ENCODE measurements at places on chromosomes 7 and 10. TPM values are rescaled to one million over a fixed set of nuclear protein-coding genes. Genes with fewer than 3 reads are reported as not detected.
A peak's percentile ranks its signal among the peaks of the same experiment; 100 is the strongest.

DNA sequence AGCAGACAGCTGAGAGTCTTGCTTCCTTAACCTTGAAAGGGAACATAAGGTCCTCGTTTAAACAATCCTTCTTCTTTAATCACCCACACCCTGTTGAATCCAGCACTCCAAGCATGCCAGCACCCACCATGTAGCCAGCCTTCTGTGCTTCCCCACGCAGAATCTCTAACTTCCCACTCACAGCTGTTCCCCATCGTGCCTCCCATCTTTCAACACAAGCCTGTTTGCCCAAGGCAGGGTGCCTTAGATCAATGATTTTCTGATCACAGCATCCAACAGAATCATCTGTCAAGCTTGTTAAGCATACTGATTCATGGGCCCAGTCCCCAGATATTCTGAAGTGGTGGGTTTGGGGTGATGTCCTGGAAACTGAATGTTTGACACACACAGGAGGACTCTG lies 530.8 kb downstream of the SH2D4B start:
- no peaks in the 10 kb centered on the region for H3K27me3 ChIP-seq
- H3K36me3 ChIP-seq = no peaks in the 10 kb centered on the region
- no peak for DNase-seq

DNA sequence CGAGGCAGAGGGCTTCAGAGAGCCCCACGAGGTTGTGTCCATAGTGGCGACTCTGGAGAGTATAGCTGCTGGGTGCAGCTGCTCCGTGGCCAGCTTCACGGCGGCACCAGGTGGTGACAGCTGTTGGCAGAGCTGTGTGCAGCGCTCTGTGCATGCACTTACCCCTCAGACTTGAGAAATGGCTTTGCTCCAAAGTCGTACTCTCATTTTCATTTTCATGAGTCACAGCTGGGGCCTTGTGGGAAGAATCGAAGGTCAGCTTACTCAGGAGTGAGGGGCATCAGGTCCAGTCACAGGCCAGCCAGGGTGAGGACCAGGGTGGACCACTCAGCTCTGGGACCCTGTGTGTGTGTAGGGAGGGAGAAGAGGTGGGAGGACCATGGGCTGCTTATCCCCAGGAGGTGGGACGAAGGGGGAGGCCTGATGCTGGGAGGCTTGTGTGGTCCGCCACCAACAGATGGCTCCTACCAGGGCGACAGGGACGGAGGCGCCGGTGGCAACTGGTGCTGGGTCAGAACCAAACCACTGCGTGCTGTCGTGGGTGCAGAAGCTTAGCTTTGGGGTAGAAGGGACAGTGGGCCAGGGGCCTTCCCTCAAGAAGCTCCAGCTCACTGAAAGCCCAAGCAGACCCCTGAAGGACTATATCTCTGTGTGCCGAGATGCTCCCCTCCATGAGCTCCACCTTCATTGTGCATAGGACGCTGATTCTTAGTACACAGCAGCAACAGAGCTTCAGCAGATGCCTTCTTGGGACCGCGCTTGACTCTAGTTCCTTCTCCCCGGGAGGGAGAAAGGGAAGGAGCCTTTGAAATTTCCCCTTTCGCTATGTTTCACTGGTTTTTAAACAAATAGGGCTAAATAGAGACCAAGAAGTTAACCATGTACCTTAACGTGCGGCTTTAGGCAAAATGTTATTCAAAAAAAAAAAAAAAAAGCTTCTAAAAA lies 225.0 kb downstream of the CELF2 start:
- H3K27me3 ChIP-seq = peaks cover 10% of the 10 kb centered on the region
- no peaks in the 10 kb centered on the region for H3K4me1 ChIP-seq
- DNase-seq = no peak
- H3K4me3 ChIP-seq = no peak overlapping the region
- no peaks in the 10 kb centered on the region for H3K36me3 ChIP-seq
- H3K27ac ChIP-seq = no peak overlapping the region

DNA sequence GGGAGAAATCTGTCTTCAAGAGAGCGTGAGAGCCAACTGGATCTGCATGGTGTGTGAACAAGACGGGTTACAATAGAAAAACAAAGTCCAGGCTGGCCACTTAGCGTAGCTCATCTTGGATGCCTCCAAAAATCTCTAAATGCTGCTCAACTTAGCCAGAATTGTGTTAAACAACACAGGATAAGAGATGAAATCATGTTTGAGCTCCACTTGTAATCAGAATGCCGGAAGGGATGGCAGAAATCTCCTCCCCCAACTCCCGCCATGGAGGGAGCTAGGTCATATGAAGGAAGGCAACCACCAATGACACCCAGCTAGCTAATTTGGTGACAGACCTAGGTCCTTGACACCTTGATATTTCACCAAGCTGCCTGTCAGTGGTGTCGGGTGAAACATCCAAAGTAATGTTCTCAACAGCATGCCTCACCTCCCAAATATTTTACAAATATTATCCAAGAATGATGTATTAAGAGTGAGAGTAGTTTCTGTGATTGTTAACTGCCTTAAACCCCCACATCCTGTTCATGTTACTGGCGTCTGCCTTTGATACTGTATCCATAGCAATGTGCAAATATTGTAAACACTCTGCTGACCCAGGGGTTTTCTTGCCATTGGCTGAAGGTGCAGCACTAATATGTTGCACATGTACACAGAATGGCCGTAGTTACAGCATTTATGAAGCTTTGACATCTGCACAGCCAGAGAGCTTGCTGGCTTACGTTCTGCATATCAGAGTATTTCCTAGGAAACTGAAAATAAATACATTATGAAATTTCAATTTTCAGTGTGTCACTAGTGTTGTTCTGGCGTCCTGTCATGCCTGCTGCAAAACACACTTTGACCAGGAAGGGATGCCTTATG lies 25.8 kb downstream of the TMEM254 start:
- no peaks in the 10 kb centered on the region for H3K27me3 ChIP-seq
- H3K36me3 ChIP-seq = no peaks in the 10 kb centered on the region
- H3K4me1 ChIP-seq = no peaks in the 10 kb centered on the region
- H3K4me3 ChIP-seq = no peak overlapping the region
- no peak for DNase-seq
- no peak overlapping the region for H3K27ac ChIP-seq

- no peaks in the 10 kb centered on the region for H3K27me3 ChIP-seq
- no peak overlapping the region for H3K4me3 ChIP-seq
- no peak overlapping the region for H3K27ac ChIP-seq
- H3K36me3 ChIP-seq = no peaks in the 10 kb centered on the region
- DNase-seq = no peak
These were observed 2.5 kb downstream of the KAT6B start for GRCh38 chr10:74828946-74829345.

- H3K36me3 ChIP-seq = no peaks in the 10 kb centered on the region
- no peaks in the 10 kb centered on the region for H3K27me3 ChIP-seq
These were observed 62.6 kb upstream of the C1GALT1 start for GRCh38 chr7:7119729-7120128.

Gene C1QL3
- not detected for total RNA-seq

- no peaks in the 10 kb centered on the region for H3K4me1 ChIP-seq
- no peak for DNase-seq
- 0 out of 2 replicates have a peak, but pooled peaks cover 8% of the 10 kb centered on the region for H3K27me3 ChIP-seq
- no peak overlapping the region for H3K27ac ChIP-seq
- no peaks in the 10 kb centered on the region for H3K36me3 ChIP-seq
These were observed 52.9 kb downstream of the ZNF22 start for GRCh38 chr10:45053569-45054100.

DNA sequence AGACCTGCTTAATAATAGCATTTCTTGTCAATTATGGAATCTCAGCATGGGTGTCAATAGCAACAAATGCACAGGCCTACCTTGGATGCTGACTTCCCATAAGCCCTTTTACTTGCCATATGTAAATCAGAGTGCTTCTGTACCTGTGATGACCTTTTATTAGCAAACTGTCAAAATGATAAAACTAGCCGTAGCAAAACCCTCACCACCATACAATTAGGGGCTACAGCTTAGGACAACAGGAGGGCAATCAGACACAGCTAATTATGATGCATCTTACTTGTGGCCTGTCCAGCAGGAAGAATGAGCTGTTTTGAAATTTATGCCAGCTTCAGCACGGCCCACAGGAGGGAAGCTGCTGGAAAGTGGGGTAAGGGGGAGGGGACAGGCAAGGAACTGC lies 201.6 kb downstream of the TAX1BP1 start:
- no peaks in the 10 kb centered on the region for H3K4me1 ChIP-seq
- H3K4me3 ChIP-seq = no peak overlapping the region
- H3K27me3 ChIP-seq = no peaks in the 10 kb centered on the region
- no peak overlapping the region for H3K27ac ChIP-seq

Gene TMEM130
- total RNA-seq = not detected

DNA sequence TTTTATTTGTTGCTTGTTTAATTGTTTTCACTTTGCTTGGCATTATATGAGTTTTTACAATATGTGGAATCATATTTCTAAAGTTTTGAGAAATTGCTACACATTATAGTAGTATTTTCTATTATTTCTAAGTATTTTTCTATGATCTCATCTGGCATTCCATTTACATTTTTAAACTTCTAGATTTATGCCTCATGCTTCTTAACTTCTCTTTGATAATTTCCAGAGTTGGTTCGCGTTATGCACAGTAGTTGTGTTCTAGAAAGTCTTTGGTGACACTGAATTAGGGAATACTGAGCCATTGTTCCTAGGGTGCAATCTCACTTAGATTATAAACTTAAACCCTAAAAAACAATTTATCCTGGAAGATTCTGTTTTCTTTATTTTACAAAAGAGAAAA lies 129.2 kb downstream of the GNAI1 start:
- H3K4me3 ChIP-seq = no peak overlapping the region
- H3K4me1 ChIP-seq = no peaks in the 10 kb centered on the region
- DNase-seq = no peak
- no peaks in the 10 kb centered on the region for H3K27me3 ChIP-seq

GRCh38 chr7:101517304-101517703 lies 111.8 kb downstream of the MYL10 start:
- no peaks in the 10 kb centered on the region for H3K36me3 ChIP-seq
- H3K27ac ChIP-seq = no peak overlapping the region
- no peak overlapping the region for H3K4me3 ChIP-seq

- no peak for DNase-seq
- H3K4me1 ChIP-seq = no peaks in the 10 kb centered on the region
- no peaks in the 10 kb centered on the region for H3K36me3 ChIP-seq
- H3K4me3 ChIP-seq = no peak overlapping the region
- no peak overlapping the region for H3K27ac ChIP-seq
These were observed 72.3 kb upstream of the MGMT start for GRCh38 chr10:129394518-129395328.

DNA sequence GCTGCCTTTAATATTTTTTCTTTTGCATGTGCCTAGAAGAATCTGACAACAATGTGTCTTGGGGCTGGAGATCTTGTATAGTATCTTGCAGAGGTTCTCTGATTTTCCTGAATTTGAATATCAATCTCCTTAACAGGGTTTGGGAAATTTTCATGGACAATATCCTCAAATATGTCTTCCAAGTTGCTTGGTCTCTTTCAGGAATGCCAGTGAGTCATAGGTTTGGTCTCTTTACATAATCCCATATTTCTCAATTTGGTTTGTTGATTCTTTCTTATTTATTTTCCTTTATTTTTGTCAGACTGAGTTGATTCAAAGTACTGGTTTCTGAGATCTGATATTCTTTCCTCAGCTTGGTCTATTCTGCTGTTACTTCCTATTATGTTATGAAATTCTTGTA lies 208.7 kb upstream of the GLI3 start:
- H3K36me3 ChIP-seq = no peaks in the 10 kb centered on the region
- no peak overlapping the region for H3K4me3 ChIP-seq
- H3K27ac ChIP-seq = no peak overlapping the region

- no peaks in the 10 kb centered on the region for H3K27me3 ChIP-seq
- no peak overlapping the region for H3K4me3 ChIP-seq
- no peak overlapping the region for H3K27ac ChIP-seq
- DNase-seq = peak; percentile 51
These were observed 84.8 kb upstream of the COL13A1 start for GRCh38 chr10:69716711-69717560.

- H3K4me1 ChIP-seq = no peaks in the 10 kb centered on the region
- no peak overlapping the region for H3K27ac ChIP-seq
- no peak overlapping the region for H3K4me3 ChIP-seq
These were observed 89.7 kb upstream of the CSTF2T start for GRCh38 chr10:51789118-51789517.

GRCh38 chr7:135001390-135002165 lies 15.3 kb downstream of the AGBL3 start:
- no peak overlapping the region for H3K27ac ChIP-seq

Measured in HCT116 (cell line).